ELR (cell line): ENCODE measurements at places on chromosomes 2 and 18.
A peak's percentile ranks its signal among the peaks of the same experiment; 100 is the strongest.

- DNase-seq: no peak
Measured at GRCh38 chr2:14647714-14648113, 15.2 kb downstream of the LRATD1 start.

DNA sequence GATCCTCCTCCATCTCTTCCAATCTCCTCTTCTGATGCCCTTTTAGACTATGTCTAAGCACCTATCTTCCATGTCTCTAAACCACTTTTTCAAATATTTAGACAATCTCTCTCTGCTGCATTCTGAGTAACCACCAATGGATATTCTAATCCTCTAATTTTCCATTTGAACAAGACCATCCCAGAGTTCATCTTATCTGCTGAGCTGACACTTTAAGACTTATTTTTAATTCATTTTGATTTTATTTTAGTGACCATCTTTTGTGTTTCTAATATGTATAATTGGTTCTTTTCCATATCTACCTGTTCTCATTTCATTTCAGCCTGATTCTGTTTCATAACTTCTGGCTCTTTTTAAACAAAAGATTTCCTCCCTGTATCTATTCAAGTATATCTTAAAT is 369.9 kb downstream of the CLIP4 start:
- no peak for DNase-seq

DNA sequence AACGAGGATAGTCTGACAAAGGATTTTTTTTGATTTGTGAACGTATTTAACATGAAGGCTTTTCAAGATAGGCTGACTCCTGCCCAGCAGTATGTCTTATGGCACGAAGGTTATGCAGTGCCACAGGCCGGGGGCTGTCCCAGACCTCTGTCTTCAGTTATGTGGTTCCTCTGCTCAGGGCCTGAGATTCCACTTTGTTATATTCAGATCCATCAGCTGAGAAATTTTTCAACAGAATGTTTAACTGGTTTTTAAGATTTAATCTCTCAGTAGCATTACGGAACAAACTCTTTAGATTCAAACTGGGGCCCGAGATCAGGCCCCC is 20.0 kb downstream of the C2orf74 start:
- no peak for DNase-seq

GRCh38 chr2:127106457-127106990 is 430 bp downstream of the BIN1 start:
- peak; percentile 44 for DNase-seq

- no peak for DNase-seq
Measured at GRCh38 chr18:22286585-22286984, 117.2 kb downstream of the GATA6 start.

- no peak for DNase-seq
Measured at GRCh38 chr2:240241572-240241971, 101.1 kb upstream of the OTOS start.

GRCh38 chr2:182980115-182980514 is 58.1 kb downstream of the NCKAP1 start:
- DNase-seq: peak; percentile 80
